ENCODE measurements at places on chromosomes 6 and 20.

DNA sequence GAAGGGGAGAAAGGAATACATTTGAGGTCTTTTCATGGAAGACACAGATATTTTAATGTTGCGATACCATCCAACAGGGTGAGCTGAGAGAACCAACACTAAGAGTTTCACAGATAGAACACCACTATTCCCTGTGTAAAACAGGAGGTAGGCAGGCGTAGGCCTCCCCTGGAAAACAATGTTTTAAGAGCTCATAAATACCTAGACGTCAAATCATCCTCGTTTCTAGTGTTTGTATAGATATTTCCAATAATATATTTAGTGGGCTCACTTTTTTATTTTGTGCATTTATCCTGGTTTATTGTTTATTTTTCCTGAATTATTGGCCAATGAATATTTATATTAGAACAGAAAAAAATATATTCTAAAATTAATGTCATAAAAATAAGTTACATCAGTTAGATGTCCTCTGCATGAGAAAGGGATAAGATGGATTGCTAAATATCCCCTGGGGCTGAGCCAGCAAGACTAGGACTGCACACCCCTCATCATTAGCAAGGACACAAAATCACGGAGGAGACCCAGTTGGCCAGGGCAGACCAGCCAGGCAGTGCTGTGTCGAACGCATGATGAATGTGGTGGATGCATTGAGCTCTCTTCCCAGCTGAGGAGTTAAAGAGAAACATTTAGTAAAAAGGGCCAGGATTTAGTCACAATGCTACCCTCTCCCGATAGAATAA is 380.5 kb downstream of the C6orf118 start:
- DNase-seq: no peak

DNA sequence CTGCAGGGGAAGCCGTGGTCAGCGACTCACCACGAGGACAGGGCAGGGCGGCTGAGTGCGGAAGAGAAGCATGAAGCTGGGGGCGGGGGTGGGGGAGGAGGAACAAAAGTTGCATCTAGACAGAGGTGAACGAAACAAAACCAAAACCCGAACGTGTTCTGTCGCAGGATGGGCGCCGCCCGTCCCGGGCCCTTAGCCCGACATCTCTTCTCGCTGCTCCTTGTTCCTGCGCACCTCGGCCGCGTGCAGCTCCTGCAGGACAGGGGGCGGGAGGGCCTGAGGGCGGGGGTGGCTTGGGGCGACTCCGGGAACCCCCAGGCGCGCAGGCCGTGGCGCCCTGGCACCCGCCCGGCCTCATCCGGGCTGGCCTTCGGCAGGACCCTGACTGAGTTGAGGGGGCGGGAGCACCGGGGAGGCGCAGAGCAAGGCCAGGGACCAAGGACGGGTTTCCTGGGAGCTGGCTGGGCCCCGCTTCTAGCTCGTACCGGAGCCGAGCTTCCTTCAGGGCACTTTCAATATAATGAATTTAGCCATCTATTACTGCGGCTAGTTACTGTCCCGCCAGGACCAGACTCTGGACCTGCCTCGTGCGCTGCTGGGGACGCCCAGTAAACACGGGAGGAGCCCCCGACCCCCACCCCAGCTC is 12.0 kb downstream of the STMN3 start:
- DNase-seq: no peak

GRCh38 chr20:1894471-1894950 is 696 bp upstream of the SIRPA start:
- peak; percentile 35 for DNase-seq

DNA sequence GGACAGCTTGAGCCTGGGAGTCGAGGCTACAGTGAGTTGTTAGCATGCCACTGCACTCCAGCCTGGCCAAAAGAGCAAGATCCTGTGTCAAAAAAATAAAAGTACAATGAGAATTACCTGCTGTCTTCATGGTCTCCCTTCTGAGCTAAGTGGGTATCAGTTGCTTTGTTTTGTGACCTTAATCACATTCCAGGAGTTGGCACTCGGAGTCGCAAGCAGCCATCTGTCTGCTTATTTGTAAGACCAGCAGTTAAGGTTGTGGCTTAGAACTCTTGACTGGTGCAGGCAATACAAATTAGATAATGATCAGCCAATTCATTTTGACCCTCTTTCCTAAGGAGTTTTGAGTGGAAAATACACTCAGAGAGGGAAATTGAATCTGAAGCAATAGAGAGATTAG is 114.0 kb downstream of the MYO6 start:
- DNase-seq: no peak

DNA sequence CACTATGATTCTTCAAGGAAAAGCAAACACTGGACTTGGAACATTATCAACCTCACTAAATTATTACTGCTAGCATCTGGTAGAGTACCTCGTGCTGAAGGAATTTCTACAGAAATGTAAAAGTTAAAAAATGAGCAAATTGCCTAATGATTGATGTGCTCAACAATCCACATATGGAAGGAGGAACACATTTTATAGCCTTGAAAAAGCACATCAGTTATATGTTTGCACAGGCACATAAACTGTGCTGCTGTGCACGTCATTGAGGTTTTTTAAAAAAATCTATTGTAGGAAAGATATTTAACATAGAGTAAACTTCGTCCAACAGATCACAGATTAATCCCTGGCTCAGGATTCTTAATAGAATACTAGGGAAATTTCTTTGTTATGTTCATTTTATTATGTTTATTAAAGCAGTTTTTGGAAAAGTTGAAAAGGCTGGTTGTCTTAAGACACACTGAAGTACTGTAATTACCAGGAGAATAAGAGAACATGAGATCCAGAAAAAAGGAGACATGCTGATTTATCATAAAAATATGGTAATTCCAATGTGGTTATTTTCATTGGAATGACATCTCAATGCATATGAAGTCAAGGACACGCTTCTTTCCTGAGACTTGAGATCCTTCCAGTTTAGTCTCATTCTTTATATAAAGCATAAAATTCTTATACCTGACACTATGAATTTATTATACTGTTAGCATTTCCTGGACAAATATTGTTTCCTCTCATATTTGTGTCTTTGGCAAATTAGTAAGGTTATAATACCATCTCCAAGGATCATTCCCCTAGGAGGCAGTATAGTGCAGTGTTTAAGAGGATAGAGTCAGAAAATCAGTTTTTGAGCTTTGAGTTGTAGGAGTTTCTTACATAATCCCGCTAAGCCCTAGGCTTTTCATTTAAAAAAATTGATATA is 511.1 kb downstream of the TENT5A start:
- peak; percentile 47 for DNase-seq

- DNase-seq: peak; percentile 51
These were observed 559 bp downstream of the APMAP start for GRCh38 chr20:24991897-24992486.

DNA sequence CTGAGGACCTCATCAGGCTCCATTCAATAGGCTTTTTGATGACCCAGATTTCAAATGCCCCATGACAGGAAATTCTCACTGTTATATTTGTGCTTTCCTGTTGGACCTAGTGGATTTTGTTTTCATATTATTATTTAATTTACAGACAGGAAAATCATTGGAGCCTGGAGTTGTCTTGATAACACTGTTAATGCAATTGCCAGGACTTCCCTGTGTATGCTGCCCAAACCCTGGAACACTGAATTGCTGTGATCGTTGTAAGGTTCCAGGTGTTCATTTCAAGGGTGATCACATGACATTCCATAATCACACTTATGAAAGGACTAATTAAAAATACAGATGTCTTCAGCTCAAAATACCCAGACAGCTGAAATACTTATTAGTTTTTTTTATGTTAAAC is 783.2 kb downstream of the DHX35 start:
- no peak for DNase-seq

GRCh38 chr6:166533205-166533824 is 53.2 kb downstream of the RAMACL start:
- no peak for DNase-seq

- DNase-seq: no peak
These were observed 58.5 kb downstream of the PREX1 start for GRCh38 chr20:48769069-48769983.

Measured in SJCRH30 (cell line).